ENCODE measurements at places on chromosomes 11 and 22.

DNA sequence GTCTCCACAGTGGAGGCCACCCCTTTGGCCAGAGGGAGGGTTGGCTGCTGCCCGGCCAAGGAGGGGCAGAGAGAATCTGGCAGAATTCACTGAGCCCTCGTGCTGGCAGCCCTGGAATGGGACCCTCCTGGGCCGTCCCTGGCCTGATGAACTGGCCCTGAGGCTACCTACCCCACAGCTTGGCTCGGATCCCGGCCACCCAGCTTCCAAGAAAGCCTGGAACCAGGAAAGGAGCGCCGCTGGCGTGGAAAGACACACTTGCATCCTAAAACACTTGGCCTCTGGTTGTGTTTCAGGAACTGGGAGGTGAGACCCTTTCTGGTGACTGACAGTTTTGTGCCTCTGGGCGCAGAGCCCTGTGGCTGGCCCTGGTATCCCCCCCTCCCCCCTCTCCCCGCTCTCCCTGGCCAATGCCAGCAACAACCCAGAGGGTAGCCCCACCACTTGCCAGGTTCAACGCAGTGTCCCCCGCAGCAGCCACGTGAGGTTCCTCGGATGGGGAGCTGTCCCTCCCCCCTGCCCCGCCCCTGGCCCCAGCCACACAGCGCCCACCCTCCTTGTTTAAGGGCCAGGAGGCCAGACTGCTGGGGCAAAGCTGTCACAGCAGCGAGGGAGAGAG lies 693 bp downstream of the NFAM1 start:
- no peak for DNase-seq

- DNase-seq = no peak
Observed at GRCh38 chr11:8715501-8715900, 32.9 kb downstream of the RPL27A start.

- no peak for DNase-seq
Observed at GRCh38 chr22:37122598-37123180, 13.2 kb upstream of the TMPRSS6 start.

GRCh38 chr11:7927635-7928034 lies 3.4 kb downstream of the OR10A6 start:
- DNase-seq = no peak
